Effector memory CD4-positive, alpha-beta T cell (primary cell): ENCODE measurements at places on chromosomes 5 and 9.
A peak's percentile ranks its signal among the peaks of the same experiment; 100 is the strongest.

DNA sequence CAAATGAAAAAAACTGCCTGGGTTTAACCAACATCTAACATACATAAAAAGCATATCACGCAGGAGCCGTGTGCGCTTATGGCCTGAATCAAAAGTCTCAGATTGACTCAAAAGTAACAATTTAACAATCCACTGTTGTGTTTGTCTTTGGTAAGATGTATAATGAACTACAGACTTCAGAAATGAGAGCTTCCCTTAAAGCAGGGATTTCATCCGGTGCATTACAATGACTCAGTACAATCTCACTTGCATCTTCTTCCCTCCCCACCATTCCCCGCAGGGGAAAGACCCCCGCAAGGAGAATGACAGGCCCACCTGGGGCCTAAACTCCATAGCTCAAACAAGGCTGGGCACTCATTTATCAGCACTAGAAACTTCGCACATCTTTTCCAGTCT is 1.4 kb downstream of the ZFR start:
- peak; percentile 8 for DNase-seq

GRCh38 chr9:134222018-134222573 is 57.7 kb upstream of the RNU6ATAC start:
- DNase-seq = no peak

GRCh38 chr5:34716986-34717385 is 60.9 kb downstream of the RAI14 start:
- DNase-seq = no peak

GRCh38 chr9:134783699-134784039 is 96.9 kb upstream of the FCN2 start:
- no peak for DNase-seq

GRCh38 chr5:122674385-122674784 is 100.5 kb upstream of the SNX2 start:
- DNase-seq = no peak

DNA sequence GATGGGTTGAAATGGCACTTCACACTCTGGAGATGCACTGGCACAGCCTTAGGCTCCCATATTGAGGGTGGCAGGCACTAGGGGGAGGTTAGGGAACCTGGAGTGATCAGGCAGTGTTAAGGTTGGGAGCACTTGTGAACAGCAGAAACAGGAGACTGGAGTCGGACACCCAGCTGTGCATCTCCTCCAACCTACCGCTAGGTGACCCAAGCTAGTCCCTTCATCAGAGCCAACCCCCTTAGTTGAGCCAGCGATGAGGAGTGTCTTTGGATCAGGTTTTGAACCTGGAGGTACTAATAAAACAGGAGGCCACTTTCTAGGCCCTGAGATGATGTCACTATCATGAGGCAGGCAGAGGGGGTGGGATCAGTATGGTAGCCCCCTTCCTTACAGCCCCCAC is 1.7 kb downstream of the ACTL7B start:
- DNase-seq = no peak

DNA sequence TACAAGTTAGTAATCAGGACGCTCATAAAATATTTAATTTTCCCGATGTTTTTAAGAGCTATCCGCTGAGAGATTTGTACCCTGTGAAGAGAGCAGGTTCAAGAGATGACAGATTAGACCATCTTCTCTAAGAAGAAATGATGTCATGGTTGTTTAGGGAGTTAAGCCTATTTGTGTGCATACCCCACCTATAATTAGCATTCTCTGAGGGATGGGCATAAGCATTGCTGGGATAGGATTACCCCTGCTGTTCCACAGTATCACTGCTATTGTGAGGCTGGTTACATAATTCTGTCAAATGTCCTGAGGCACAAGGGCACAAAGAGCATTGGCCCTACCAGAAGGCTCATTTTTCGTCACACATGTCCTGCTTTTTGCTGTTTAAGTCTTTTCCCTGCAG is 687.0 kb downstream of the CETN3 start:
- no peak for DNase-seq

DNA sequence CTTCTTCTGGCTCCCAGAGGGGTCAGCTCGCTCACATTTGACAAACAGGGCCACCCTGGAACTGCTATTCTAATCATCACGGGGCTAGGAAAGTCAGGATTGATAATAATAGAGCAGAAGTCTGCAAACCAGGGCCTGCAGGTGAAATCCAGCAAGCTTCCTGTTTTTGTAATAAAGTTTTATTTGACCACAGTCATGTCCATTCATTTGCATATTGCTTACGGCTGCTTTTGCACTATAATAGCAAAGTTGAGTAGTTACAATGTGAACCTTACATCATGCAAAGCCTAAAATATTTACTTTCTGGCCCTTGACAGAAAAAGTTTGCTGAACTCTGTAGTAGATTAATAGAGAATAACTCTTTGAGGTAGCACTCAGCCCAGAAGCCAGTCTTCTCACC is 63.2 kb upstream of the CTXN3 start:
- DNase-seq = no peak

GRCh38 chr9:33227008-33227398 is 13.0 kb upstream of the SPINK4 start:
- DNase-seq = no peak

GRCh38 chr9:91655215-91655614 is 231.6 kb upstream of the NFIL3 start:
- no peak for DNase-seq

- no peak for DNase-seq
These were observed 15.2 kb upstream of the ZCCHC9 start for GRCh38 chr5:81286059-81286617.

DNA sequence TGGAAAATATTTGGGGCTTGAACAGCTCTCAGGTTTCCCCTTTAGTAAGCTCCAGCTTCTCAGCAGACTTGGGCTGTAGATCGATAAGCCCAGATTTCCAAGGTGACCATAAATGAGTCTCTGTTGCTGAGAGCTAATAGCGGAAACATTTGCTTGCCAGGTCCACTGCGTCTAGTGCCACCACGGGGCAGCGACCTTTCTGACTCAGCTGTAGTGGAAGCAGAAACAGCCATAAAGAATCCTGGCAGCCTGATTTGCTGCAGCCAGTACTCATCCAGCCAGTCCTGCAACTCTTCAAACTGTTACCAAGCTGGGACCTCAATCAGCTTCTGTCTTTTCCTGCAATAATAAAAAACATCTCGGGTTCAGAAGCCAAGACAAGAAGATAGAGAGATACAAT is 241.7 kb downstream of the DOCK8 start:
- no peak for DNase-seq

DNA sequence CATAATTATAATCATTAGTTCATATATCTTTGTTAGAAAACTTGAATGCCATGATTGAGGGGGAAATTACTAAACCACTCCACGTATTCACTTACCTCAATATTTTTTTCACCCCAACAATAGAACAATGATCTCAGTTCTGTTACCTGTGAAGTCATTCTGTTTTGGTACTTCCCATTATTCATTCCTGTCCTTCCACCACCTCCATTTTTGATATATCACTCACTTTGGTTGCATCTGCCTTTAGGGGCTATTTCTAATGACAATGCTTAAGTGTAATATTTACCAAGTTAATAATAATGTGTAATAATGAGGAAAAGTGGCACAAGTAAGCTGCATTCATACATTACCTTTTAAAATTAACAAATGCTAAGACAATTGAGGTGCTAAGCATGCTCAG is 218.4 kb downstream of the SPATA31D1 start:
- DNase-seq = no peak

GRCh38 chr5:94471521-94471920 is 146.9 kb downstream of the KIAA0825 start:
- no peak for DNase-seq

DNA sequence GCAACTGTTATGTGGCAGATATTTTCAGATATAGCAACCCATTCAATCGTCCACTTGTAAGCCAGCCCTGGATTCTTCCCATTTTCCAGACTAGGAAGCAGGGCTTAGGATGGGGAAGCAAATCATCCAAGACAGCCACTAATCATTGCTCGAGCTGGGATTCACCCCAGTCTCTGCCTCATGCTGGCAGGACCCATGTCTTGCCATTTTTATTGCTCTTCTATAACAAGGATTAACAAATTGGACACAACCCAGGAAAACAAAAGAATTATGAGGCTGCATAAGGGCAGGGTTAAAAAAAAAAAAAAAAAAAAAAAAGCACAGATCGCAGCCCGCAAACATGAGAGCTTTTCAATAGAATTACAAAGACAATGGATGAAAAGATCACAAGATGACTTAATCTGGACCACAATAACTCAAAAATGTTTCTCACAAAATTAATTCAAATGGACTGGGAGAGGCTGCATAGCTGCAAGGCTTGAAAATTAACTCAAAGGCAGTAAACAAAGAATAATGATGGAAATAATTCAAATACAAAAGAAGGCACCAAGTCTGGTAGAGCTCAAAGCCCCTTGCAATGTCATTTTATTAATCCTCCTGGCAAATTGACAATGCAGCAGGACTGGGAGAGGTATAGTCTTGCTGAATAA is 40.7 kb downstream of the ASTN2 start:
- no peak for DNase-seq

- DNase-seq = no peak
These were observed 15.6 kb upstream of the SLC6A19 start for GRCh38 chr5:1185629-1186350.

DNA sequence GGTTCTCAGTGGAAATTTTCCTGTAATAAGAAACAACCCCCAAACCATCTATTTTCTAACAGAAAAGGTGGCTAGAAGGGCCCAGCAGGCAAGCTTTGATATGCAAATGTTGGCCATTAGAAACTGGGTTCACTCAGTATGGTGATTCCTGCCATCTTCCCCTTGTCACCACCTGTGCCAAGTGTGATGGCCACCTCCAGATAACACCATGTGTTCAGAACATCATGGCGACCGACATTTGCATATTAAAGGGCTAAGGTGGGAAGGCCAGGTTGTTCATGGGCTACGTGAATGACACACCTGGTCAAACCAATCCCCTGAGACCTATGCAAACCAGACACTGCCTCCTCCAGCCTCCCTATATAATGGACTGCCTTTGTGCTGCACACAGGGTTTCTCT is 20.4 kb downstream of the FOXE1 start:
- no peak for DNase-seq

DNA sequence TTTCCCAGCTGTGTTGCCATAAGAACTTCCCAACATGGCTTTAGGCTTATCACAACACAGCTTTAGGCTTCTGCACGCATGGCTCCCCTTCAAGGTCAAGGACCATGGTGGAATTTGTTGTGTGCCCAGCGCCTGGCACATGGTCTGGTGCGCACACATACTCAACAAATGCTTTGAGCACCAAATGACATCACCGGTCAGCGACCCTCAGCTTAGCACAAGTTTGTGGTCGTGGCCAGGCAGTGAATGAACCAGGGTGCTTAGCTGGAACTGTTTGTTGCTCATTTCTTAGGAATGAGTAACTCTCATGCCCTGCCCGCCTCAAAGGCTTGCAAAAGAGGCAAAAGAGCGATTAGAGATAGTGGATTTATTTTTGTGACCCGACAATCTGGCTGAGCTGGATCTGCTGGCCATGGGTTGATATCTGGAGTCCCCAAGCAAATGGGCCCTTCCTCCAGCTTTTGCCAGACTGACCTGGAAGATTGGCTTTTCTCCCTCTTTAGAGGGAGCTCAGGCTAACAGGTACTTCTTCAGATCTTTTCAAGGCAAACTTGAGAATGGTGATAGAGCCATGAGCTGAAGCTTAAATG is 58.9 kb downstream of the DAP start:
- DNase-seq = no peak

GRCh38 chr9:91817106-91817492 is 132.9 kb downstream of the ROR2 start:
- no peak for DNase-seq

DNA sequence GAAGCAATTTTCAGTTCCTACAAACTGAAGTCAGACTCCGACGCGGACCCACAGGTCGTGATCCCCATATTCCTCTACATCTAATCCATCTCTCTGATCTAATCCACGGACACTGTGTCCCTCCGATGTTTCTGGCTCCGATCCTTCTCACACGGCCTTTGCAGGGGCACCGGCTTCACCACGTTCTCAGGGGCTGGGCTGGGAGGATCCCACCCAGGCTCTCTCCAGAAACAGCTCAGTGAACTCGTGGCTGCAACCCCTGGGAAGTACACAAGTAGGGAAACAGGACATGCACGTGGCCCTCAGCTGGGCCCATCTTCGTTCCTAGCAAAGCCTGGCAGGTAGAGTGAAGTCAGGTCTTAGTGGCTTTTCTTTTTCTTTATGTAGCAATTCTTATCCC is 49.1 kb upstream of the OLFM1 start:
- DNase-seq = no peak

DNA sequence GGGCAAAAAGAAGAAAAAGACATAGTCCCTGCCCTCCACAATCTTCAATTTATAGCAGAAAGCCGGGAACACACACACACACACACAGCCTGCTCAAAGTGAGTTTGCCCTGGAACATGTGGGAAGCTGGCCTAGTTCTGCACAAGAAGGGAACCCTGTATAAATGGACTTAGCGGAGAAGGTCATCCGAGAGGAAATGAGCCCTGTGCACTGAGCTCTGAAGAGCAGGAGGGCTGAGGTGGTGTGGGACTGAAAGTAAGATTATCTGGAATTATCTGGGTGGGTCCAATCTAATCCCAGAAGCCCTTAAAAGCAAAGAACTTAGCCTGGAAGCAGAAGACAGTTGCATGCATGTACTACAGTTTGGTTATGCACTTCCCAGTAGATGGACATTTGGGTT is 90.0 kb upstream of the CTSV start:
- no peak for DNase-seq

DNA sequence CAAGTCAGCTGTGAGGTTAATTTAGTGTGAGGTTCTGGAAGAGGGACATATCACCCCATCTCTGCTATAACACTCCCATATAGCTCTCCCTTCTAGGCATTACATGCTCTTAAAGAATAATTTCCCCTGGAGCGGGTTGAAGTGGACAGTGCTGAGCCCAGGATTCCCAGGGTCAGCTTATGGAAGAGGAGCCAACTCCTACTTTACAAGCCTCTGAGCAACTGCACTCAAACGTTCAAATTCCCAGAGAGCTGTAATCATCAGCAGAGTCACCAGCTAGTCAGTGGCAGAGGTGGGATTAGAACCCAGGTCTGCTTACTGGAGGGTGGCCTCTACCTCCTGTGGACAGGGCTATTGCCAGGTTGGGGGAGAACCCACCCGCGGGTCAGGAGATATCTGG is 1.4 kb downstream of the NEURL1B start:
- no peak for DNase-seq

DNA sequence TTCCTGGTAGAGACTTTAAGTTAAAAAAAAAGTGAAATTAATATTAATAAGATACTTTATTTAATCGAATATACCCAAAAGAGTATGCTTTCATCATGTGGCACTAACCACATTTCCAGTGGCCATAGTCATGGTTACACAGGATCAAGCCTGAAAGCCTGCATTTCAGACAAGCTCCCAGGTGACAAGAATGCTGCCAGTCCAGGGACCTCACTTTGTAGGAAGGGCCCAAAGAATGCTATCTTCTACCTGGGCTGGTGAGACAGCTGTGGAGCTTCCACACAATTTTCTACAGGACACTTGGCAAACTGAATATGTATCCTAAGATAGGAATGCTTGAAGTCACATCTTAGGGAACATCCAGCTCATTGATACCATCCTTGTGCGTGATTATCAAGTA is 203.8 kb downstream of the AUH start:
- no peak for DNase-seq

DNA sequence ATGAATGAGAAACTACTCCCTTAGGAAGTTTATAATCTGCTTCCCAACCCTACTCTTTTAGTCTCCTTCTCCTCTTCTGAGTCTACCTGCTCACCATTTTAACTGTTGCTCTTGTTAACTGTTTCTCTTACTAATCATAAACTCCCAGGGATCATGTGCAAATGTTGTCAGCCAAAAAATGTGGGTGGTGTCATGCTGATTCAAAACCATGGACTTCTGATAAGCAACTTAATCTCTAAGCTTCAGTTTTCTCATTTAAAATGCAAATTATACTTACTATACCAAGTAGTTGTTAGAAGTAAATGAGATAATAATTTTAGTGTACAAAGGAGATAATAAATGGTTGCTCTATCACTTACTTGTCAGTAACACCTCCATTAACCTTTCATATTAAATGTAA is 45.9 kb upstream of the TLX3 start:
- DNase-seq = no peak
